ENCODE measurements at places on chromosomes 7 and 10. TPM values are rescaled to one million over a fixed set of nuclear protein-coding genes. Genes with fewer than 3 reads are reported as not detected.
A peak's percentile ranks its signal among the peaks of the same experiment; 100 is the strongest.

DNA sequence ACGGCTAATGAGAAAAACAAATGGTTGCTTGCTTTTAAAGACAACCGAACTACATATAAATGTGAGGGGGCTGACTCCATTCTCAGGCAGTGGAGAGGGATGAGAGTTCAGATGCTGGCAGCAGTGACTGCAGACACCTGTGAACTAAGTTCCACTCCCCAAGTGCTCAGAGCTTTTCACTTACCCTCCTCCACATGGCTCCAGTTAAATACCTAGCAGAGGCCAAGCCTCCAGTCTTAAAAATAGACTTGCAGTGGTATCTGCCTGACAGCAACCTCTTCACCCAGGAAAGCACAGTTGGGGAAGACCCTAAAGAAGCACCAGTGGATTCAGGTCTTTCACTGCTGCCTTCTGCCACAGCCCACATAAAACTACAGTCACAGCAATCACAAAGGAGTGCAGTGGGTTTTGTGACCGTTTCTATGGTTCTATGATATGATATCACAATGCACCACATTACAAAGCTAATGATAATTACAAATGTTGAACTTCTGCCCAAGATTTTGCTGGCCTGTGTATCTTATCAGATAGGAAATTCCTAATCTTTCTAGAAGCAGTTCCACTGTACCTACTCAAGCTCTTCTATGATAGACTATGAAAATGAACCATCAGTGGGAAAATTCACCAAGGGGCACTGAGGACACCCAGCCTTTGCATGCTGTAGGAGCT, 3.3 kb upstream of the ABLIM1 start:
- no peak for DNase-seq

DNA sequence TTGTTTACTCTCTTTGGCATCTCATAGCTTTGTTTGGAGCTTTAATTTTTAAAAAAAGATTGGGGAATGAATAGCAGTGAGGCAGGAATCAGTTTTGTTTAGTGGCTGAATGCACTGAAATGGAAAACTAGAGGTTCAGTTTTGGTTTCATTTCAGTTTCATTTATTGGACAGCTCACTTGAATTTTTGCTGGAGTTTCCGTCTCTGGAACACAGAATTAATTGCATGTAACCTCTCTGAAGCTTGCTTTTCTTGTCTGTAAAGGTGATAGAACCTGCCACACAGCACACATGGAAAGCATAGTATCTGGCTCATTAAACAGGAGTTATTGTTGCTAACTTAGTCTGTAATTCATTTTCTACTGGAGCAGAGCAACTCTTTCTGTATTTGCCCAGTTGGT, 7.1 kb downstream of the GRM8 start:
- DNase-seq: no peak

- DNase-seq: no peak
Observed at GRCh38 chr7:136194878-136195277, 217.7 kb upstream of the MTPN start.

GRCh38 chr7:75983471-75984129, 10.8 kb downstream of the TMEM120A start:
- no peak for DNase-seq

DNA sequence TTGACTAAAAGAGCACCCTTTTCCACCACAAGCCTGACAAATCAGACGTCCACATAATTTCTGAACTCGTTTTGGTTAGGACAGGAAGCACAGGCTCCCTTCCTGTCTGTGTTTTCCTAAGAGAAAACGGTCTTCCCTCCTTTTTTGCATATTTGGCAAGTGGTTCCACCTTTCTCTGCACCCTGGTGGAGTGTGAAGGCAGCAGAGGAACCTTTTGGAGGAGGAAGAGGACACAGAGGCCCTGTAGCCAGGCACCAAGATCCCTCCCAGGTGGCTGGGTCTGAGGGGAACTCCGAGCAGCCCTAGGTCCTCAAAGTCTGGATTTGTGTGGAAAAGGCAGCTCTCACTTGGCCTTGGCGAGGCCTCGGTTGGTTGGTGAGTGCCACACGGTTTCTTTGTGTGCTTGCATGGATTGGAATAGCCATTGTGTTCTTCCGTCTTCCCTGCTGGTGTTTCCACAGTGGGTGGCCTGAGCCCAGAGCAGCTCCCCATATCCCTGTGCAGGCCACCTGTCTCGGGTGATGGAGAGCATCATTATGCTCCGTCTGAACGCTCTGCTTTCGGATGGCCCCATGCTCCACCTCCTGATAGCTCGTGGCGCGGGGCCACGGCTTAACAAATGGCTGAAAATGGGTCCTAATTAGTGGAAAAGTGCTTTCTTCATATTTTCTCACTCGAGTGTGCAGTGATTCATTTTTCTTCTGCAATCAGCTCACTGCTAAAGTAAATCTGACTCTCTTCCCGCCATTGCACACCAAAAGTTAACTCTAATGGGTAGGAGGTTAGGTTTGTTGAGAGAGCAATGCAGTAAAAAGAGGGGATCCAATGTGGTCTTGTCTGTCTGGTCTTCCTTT, 4.2 kb downstream of the IKZF1 start:
- no peak for DNase-seq

DNA sequence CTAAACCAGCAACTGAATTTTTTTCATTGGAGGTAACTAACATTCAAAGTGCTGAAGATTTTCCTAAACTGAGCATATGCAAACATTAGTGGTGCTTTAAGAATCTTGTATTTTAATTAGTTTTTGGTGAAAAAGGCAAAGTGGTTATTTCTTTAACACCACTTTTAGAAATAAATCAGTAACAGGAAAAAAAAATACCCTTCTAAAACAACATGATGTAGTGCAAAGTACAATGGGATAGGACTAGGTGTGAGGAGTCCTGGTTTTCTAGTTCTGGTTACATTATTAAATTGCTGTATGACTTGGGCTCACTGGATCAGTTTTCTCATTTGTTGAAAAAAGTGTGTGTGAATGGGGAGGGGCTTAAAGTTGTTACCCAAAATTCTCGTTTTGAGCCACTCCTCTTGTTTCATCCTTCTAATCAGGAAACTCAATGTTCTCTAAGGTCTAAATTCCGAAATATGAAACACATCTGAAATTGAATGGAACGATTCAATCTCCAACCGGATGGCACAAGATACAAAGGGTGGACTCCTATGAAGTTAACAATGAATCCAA, 1.8 kb downstream of the WASL start:
- DNase-seq: no peak

GRCh38 chr10:105138358-105138757, 497.3 kb downstream of the SORCS3 start:
- DNase-seq: no peak

DNA sequence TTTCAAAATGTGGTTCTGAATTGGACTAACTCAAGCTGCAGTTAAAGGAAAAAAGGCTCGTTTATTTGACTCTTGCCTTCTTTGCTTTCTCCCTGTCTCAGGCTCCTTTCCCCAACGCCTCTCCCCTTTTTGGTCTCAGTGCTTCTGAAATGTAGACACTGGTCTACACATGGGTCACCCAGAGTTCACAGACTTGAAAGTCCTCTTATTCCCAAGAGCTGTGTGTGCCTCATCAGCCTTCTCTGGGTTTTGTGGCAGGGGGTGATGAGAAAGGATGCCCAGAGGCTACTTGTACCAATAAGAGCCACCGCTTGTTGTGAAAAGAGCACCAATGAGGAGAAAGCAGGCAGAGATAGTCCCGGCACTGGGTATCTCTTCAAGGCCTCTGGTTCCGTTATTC, 125.7 kb downstream of the BICC1 start:
- no peak for DNase-seq

- no peak for DNase-seq
Observed at GRCh38 chr10:5971886-5972285, 5.5 kb downstream of the IL15RA start.

DNA sequence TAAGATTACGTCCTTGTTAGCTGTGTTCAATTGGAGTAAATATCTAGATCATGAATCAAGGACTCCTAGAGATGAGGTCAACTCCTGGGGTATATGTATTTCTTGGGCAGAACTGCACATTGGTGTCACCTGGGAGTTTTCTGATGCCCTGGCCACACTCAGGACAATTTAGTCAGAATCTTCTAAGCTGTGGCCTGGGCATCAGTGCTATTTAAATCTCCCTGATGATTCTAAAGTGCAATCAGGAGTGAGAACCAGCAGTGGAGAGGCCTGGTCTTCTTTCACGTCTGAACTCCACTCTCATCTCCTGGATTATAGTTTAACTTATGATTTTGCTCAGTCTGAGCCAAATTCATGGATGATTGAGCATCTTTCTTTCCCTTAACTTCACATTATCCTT, 218.0 kb downstream of the BMPER start:
- DNase-seq: no peak

- no peak for DNase-seq
Observed at GRCh38 chr10:59362144-59362958, at the start of gene FAM13C. Gene FAM13C, minus strand, starts transcription at chr10:59362549. Its CDS starts 89 bp downstream, at chr10:59362460.

DNA sequence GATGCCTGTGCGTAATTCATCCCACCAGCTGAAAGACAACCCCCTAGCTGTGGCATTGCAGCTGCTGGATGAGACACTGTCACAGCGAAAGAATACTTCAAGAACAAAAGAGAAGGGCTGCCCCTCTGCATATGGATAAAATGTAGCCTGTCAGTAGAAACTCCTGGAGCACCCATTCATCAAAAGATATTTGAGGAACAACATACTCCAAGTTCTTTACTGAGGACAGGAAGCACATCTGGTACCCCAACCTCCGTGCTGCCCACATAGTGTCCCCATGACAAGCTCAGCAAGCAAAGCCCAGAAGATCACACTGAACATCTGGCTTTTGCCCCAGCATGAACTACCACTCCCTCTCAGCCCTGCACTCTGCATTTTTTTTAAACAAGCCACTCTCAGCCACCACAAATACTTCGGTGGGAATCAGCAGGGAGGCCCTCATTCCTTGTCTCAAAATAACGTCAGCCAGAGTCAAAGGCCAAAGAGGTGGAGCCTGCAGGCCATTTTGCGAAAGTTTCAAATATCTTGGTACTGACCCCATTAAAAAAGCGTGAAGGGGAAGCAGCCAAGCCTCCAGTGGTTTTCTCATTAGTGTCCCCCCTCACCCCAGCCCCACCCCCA, 1.7 kb downstream of the CREB3L2 start:
- DNase-seq: peak; percentile 60

GRCh38 chr10:3801558-3802192, 16.7 kb upstream of the KLF6 start:
- DNase-seq: no peak

- DNase-seq: no peak
Observed at GRCh38 chr10:129897871-129898626, 66.0 kb downstream of the EBF3 start.

- DNase-seq: no peak
Observed at GRCh38 chr10:118392761-118393160, 50.6 kb upstream of the FAM204A start.

- DNase-seq: no peak
Observed at GRCh38 chr10:5890452-5890915, 441 bp downstream of the FBH1 start.

GRCh38 chr7:11472646-11473045, 359.4 kb downstream of the THSD7A start:
- no peak for DNase-seq

- DNase-seq: no peak
Observed at GRCh38 chr10:70355051-70356021, 27.1 kb downstream of the LRRC20 start.

- DNase-seq: no peak
Observed at GRCh38 chr7:152025937-152026890, 740 bp downstream of the GALNT11 start.

DNA sequence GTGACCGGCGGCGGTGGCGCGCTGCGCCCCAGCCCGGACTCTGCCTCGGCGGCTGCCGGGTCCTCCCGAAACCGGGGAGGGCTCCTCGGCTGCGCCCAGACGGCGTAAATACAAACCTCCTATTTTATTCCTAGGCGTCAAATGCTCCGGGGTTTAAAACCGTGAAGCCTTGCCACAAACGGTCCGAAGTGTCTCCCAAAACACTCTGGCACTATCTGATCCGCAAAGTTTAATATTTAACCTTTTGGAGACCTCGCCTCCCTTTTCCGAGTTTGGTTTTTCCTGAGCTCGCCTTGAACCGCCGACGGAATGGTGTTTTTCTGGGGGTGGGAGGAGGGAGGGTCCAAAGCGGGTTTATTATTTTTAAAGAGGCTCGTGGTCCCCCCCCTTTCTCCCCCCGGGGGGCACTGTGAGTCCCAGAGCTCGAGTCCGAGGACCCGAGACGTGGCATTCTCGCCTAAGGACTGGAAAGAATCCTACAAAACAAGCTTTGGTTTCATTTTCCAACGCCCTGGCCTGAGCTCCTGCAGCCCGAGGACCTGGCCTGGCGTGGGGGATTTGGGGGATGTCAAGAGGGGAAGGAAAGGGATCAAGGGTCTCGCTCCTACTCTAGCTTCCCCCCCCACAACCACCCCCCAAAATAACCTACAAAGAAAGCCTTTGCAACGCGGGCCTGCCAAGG, 1.8 kb downstream of the TNRC18 start:
- no peak for DNase-seq

GRCh38 chr7:20075992-20076820, 141.0 kb downstream of the MACC1 start:
- no peak for DNase-seq

GRCh38 chr7:13851736-13852135, 137.7 kb downstream of the ETV1 start:
- no peak for DNase-seq

DNA sequence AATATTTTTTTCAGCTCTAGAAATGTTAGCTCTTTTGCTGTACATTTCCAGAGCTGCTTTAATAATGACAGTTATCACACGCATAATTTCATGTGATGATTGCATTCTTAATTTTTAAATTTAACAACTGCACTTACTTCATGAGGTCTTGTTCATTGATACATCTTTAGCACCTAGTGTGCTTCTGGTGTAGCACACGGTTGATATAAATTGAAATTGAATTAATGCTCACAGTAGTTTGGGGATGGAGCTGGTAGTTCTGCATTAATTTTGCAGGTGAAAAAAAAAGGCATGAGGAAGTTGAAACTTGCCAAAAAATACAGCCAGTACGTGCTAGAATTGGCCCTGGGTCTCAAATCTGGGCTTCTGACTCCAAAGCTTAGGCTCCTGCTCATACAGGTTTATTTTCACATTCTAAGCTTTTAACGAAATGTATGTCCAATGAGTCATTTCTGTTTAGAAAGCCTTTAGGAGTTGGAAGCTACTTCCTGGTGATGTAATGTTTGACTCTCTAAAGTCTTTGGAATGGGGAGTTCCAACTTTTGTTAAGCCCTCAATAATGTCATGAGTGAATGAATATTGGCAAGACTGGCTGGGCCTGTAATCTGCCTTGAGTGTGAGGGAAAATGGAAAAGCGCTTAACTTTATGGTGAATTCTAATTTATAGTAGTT, 62.5 kb downstream of the DAGLB start:
- DNase-seq: peak; percentile 88

GRCh38 chr10:47165711-47166404, 134.1 kb upstream of the GDF10 start:
- DNase-seq: peak; percentile 69

PLXNA4 gene
- polyA plus RNA-seq: 4.9 TPM

MEPCE gene
- 34.2 TPM for polyA plus RNA-seq

CLDN3 gene
- 0.14 TPM for polyA plus RNA-seq

GARIN1A gene
- polyA plus RNA-seq: 2.6 TPM

TMEM196 gene
- not detected for polyA plus RNA-seq

SPOCK2 gene
- polyA plus RNA-seq: 3.4 TPM

NUPR2 gene
- polyA plus RNA-seq: not detected

PHKG1 gene
- polyA plus RNA-seq: 41.5 TPM

Data from forelimb muscle (tissue), 1 donor.